ENCODE measurements at places on chromosomes 13 and 19. TPM values are rescaled to one million over a fixed set of nuclear protein-coding genes. Genes with fewer than 3 reads are reported as not detected.

DNA sequence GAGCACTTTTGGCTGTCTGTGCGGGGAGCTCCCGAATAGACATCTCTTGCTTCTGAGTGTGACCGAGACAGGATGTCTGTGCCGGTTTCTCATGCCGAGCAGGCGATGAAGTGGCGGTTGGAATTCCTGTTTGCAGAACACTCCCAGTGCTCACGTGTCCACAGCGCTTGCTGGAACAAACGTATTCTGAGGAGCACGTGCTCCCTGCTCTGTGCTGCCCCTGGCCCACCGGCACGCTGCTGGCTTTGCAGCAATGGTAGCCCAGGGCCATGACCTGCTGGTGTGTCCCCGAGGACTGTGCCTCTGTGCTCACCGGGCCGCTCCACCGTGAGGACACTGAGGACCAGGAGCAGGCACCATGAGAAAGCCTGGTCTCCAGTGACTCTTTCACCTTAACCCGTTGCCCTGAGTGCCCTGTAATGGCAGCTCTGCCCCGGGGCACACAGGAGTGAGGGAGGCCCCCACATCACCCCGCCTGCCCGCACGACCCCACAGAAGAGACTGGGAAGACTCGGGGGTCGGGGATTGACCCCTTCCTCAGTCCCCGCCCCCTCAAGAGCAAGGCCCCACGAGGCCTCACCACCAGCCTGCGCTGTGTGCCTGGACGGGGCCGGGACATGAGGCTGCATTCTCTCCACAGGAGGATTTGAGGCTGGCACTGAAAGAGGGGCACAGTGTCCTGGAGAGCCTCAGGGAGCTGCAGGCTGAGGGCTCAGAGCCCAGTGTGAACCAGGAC, 40.0 kb upstream of the F7 start:
- no peak for DNase-seq

DNA sequence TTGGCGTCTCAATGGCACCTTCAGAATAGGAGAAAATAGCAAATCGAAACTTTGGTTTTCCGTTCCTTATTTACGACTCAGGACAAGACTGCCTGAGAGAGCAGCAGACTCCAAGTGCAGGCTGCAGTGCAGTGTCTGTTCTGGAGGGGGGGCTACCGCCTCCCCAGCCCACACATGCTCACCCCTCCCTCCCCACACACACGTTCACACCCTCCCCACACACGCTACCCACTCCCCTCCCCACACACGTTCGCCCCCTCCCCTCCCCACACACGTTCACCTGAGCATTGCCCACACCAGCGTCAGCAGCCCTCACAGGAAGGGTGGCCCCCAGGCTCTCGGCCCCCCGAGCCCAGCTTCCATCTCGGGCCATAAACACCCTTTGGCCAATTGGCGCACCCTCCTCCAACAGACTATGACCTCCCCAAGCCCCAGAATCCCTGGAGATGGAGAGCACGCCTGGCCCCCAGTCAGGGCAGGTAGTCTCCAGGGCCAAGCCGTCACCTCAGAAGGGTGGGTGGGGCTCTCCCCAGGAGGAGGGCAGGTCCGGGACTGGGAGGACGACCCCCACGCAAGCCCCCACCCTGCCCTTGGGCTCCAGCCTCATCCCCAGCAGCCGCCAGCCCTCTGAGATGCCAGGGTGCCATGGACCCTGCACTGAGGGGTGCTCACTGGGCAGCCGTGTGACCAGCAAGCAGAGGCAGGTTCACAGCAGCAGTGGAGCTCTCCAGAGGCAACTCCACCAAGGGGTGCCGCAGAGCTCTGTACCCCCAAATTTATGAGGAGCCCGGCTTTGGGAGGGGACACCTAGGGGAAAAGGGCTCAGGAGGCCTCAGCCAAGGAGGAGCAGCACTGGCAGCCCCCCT, 27.5 kb downstream of the RASA3 start:
- DNase-seq = no peak

DNA sequence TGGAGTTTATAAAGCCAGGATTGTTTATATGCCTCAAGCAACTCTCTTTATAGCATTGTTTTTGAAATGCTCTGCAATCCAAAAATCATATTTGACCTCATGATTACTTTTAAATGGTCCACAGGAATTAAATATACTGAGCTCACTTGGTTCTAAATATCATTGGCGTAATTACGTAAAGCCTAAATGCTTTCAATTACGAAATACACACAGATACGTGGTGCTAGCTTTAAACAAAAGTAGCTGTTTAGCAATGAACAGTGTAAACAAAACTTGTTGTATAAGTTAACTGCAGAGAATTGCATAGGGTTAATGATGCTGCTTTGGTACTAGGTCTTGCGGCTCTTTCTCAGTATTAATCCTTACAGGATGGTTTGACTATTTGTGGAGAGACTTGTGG, 346.6 kb downstream of the COG6 start:
- no peak for DNase-seq

DNA sequence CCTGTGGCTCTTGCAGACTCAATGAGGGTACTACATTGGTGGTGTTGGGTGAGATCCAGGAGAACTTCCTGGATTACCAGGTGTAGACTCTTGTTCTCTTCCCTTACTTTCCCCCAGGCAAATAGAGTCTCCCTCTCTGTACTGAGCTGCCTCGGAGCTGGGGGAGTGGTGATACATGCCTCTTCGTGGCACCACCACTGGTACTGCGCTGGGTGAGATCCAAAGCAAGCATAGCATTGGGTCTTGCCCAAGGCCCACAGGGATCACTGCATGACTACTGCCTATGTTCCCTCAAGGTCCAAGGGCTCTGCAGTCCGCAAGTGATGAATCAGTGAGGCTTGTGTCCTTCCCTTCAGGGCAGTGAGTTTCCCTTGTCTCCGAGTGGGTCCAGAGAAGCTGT, 81.6 kb downstream of the COG6 start:
- no peak for DNase-seq

Gene CLEC11A
- total RNA-seq = not detected

- no peak for DNase-seq
These were observed 6.3 kb upstream of the RDH13 start for GRCh38 chr19:55068950-55069864.

- no peak for DNase-seq
These were observed 1333.1 kb downstream of the EFNB2 start for GRCh38 chr13:105202354-105202753.

GRCh38 chr19:8306235-8307054, 1.7 kb downstream of the CD320 start:
- DNase-seq = peak; percentile 45

GRCh38 chr13:39134574-39134973, 96.3 kb downstream of the NHLRC3 start:
- DNase-seq = no peak

GRCh38 chr13:97600458-97601075, 166.6 kb downstream of the RAP2A start:
- no peak for DNase-seq

Gene KLK2
- total RNA-seq = not detected

Gene RFXAP
- total RNA-seq = 3.8 TPM

- no peak for DNase-seq
These were observed 223.5 kb downstream of the KLF12 start for GRCh38 chr13:73910733-73911132.

DNA sequence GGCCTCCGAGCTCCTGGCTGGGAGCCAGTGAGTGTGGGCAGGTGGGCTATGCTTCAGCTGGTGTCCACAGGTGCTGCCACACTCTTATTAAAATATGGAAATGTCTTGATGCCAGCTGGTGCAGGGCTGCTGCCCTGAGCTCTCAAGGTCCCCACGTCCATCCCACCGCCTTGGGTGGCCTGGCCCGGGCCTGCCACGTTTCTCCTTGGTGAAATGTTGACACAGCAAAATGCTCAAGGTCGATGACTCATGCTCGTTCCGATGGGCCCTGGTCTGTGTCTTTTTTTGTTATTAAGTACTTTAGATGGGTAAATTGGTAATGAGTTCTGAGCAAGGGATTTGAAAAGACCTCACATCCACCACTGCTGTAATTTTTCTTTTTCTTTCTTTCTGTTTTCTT, 524.7 kb downstream of the MYO16 start:
- DNase-seq = no peak

GRCh38 chr13:50226515-50227155, 211.4 kb downstream of the KCNRG start:
- no peak for DNase-seq

Gene ZNF433
- 3.5 TPM for total RNA-seq

Gene ZNF442
- 1.6 TPM for total RNA-seq

DNA sequence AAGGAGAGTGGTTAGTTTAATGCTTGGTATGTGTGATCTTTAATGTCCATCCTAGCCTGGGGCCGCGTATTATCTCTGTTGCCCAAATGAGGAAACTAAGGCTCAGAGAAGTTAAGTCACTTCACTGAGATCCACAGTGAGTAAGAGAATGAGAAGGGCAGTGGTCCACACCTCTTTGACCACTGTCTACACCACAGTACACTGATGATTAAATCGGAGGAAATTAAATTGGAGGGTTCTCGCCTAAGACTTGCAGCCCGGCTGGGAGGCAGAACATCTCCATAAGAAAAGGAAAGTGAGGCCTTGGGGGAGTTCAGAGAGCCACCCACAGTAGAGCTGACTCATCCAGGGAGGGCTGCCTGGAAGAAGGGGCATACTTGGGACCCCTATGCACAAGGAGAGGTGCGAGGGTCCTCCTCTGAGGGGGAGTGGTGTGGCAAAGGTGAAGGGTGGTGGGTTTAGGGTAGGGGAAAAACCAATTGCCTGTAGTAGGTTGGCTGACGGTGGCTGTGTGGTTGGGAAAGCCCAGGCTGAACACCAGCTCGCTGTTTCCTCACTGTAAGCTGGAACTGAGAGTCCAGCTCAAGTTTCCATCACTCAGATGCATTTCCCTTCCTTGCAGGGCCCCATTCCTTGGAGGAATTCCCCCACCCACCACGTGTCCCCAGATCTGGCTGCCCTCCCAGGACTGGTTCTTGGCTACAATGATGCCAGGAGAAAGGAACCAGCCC, 15.0 kb upstream of the DHRS12 start:
- DNase-seq = no peak

Gene CEACAM1
- 85.5 TPM for total RNA-seq

- DNase-seq = no peak
These were observed 470.7 kb downstream of the ZNF536 start for GRCh38 chr19:30842926-30843325.

Gene RNF113B
- not detected for total RNA-seq

Gene KIR3DL1
- total RNA-seq = not detected

GRCh38 chr19:51091895-51092873, 9.5 kb upstream of the KLK14 start:
- DNase-seq = no peak

Gene ZNF20
- total RNA-seq = 9.5 TPM

GRCh38 chr19:51571599-51571998, 516 bp downstream of the ZNF175 start:
- no peak for DNase-seq

Gene ZNF208
- 0.70 TPM for total RNA-seq

DNA sequence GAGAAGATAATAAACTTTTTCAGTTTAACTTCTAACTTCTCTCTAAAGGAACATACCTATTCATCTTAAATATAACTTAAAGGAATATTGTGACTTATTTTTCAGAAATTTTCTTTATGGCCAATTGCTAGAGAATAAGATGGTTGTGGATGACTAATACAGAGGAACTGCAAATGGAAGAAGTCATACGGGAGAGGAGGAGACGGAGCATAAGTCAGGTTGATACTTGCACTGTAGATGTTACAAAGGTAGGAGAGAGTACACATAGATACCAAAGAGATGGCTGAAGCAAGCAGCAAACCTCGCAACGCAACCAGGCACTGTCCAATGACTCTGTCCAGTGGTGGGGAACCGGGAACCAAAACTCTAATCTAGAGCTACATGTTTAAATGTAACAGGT, 963.4 kb downstream of the PCDH9 start:
- no peak for DNase-seq

- no peak for DNase-seq
These were observed 37.1 kb upstream of the RNF113B start for GRCh38 chr13:98214008-98214643.

Gene LGI4
- total RNA-seq = 37.3 TPM

Gene ZNF548
- 15.8 TPM for total RNA-seq

DNA sequence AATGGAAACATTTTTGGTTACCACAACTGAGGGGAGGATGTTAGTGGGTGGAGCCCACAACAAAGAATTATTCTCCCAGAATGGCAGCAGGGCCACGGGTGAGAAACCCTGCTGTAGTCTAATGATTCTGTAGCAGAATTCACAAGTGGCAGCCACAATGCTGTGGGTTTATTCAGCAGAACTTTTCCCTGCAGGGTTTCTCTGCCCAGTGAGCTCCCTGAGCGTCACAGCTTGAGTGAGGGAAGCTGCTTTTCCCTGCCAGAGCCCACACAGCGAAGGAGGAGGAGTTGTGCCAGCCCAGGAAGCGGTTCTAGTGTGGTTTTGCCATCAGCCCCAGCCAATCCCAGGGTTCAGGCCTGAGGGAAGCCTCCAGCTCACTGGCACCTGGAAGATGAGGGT, 4.4 kb downstream of the ATP12A start:
- DNase-seq = no peak

Gene ZFR2
- total RNA-seq = not detected

Gene FOXA3
- 10.6 TPM for total RNA-seq

- no peak for DNase-seq
These were observed 68.2 kb downstream of the ESD start for GRCh38 chr13:46728777-46729176.

Gene ZNF583
- 3.6 TPM for total RNA-seq

DNA sequence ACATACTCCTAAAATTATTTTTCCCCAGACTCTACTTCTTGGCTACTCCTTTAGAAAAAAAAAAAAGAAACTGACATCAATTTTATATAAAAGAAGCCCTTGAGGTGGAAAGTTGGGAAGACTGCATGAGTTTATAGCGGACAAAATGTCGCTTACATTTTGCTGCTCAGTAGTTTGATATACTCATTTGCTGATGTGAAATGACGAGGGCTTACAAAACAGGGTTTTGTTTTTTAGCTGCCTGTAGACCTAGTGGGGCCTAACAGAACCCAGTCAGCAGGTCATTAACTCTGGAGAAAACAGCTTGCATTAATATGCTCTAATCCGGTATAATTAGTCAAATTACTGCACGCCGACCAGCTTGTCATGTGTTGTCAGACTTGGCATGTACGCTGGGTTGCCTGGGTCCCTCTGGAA, 37.6 kb upstream of the MAB21L1 start:
- no peak for DNase-seq

DNA sequence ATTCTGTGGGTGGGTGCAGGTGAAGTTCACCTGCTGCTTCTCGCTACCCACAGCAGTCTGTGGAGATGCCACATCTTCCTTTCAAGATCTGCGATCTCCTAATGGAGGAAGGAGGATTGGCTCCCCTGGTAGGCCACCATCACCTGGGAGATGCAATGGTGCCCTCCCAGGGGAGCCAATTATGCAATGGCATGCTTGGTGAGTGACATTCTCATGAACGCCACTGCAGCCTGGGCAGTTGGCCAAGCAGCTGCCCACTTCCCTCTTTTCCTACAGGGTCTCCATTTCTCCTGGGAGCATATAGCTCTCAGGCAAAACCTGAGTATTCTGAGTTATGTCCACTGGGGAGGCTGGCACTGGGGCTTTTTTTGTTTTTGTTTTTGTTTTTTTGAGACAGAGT, 83.5 kb upstream of the KCTD15 start:
- no peak for DNase-seq

Gene ADGRE3
- not detected for total RNA-seq

DNA sequence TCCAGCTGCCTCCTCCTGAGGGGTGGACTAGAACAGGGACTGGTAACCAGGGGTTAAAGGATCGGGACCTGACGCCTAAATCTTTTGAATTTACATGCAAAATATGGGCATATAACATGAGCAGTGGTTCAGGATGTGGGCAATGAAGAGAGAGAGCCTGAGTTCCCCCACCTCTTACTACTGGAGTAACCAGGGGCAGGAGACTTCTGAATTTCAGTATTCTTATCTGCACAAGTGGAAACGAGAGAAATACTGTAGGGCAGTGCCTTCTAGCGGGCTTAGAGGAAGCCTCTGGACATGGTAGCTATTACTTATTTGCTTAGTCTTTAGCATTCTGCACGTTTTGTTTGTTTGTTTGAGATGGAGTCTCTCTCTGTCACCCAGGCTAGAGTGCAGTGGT, 26.3 kb downstream of the BCAT2 start:
- DNase-seq = no peak
